ENCODE measurements at places on chromosomes 11 and 22.
A peak's percentile ranks its signal among the peaks of the same experiment; 100 is the strongest.

DNA sequence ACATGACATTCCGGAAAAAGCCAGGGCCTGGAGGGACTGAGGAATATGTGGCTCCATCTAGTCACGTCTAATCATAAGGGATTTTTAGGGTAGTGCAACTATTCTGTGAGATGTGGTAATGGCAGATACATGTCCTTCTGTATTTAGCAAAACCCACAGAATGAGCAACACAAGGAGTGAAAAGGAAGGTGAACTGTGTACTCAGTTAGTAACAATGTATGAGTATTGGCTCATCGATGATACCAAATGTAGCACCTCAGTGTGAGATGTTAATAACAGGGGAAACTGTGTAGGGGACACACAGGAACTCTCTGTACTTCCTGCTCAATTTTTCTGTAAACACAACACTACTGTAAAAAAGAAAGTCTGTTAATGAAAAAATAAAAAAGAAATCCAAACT lies 42.0 kb upstream of the CARS1 start:
- DNase-seq: no peak

DNA sequence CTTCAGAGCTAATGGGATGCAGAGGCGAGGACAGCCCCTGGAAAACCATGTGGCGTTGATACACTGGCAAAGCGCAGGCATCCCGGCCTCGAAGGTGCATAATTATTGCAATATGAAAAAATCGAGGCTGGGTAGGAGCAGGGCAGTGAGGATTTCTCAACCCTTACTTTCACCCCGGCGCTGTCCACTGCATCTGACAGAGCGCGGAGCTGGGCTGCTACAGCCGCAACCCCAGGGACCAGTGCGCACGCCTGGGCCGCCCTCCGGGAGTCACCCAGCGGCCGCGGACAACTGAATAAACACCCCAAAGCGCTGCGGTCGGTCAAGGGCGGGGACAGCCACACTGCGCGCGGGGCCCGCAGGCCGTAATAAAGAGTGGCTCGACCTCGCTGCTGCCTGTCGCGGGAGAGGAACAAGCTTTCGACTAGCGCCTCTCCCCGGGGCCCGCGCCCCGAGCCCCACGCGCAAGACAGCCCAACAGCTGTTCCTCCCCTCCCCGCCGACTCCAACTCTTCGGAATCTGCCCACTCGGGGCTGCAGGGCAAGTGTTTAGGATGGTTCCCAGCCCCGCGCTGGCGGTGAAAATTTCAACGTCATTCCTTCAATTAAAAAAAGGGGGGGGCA lies 3.6 kb upstream of the WT1 start:
- DNase-seq: no peak

- DNase-seq: no peak
Measured at GRCh38 chr11:108970221-108970991, 305.5 kb downstream of the DDX10 start.

DNA sequence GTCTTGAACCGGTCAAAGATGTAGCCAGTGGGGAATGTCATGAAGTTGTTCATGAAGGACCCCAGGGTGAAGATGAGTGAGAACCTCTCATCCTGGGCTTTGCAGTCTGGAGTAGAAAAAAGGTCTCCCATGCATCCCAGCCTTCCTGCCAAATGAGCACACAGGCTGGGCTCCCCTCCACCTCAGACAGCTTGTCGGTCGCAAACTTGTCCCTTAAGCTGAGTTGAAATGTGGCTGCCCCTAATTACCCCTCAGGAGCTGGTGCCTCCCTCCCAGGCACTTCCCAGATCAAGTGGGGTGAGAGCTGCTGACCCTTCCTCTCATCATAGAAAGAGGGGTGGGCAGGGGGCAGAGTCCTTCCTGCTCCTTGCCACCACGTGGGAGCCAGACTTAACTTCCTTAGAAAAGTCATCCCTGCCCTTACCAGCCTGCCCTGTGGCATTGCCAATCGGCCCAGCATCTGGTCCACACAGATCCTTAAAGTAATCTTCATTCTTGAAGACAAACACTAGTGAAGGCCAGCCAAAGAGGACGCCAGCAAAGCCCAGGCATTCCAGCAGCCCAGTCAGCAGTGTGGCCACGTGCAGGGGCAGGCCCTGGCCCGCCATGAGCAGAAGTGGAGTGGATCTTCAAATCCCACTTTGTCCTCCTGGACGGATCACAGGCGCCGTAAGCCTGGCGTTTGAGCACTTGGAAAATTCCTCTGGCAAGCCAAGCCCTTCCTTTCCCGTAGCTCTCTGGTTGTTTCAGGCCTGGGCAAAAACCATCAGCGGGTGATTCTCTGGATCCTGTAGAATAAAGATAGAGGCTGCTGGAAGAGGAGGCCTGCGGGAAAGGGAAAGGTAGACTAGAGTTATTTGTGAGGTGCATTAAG lies 1.1 kb downstream of the SLC43A3 start:
- peak; percentile 55 for DNase-seq

Data from NB4 (cell line).